ENCODE measurements at places on chromosomes 13 and 19.

- no peak for DNase-seq
Observed at GRCh38 chr19:35704218-35704617, at the start of gene ZBTB32. Gene ZBTB32, plus strand, starts transcription at chr19:35704558. Its CDS starts 10,069 bp downstream, at chr19:35714627.

GRCh38 chr13:30138511-30138910 lies 168.8 kb downstream of the KATNAL1 start:
- no peak for DNase-seq

DNA sequence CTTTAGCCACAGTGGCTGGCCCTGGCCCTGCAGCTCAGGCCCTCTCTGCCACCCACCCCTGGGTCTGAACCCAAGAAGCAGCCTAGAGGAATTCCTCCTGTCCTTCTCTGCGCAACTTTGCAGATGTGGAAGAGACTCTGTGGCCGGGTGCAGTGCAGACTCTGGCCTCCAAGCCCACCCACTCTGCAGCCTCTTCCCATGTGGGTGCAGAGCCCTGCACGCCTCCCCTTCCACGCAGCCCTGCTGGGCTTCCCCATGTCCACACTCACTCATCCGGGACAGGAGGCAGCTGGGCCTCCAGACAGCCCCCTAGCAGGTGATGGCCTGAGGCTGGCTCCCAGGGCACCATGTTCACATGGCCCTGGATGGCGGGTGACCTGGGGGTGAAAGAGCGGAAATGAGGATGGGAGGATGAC lies 2.5 kb downstream of the TEX29 start:
- DNase-seq, result no peak

DNA sequence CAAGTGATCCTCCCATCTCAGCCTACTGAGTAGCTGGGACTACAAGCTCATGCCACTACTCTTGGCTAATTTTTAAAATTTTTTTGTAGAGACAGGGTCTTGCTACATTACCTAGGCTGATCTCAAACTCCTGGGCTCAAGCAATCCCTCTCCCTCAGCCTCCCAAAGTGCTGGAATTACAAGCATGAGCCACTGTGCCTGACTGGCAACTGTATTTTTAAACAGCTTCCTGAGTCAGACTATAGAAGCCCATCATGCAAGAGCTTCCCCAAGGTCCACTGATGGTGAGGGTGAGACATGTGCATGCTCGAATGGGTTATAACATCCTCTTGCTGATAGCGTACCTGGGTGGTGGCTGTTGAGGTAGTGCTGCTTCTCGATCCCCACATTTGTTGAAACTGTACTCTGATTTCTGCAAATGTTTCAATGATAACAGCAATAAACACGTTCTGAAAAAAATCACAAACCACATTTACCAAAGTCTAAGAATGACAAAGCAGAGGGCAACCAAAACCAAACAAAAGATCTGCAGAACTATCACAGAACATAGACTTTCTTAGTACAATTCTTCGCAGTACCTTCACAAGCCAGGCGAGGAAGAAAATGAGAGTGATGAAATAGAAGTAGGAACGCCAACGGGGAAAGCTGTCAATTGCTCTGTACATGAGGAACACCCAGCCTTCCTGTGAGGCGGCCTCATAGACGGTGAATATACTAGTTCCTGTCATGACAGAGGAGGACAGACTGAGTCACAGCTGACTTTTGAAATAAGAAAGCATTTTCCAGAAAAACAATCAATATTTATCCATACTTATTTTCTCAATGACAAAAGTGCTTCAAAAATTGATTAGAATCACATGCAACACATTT lies 124.4 kb downstream of the NALCN start:
- no peak for DNase-seq

GRCh38 chr13:30926781-30927180 lies 5.7 kb upstream of the TEX26 start:
- DNase-seq, result no peak

DNA sequence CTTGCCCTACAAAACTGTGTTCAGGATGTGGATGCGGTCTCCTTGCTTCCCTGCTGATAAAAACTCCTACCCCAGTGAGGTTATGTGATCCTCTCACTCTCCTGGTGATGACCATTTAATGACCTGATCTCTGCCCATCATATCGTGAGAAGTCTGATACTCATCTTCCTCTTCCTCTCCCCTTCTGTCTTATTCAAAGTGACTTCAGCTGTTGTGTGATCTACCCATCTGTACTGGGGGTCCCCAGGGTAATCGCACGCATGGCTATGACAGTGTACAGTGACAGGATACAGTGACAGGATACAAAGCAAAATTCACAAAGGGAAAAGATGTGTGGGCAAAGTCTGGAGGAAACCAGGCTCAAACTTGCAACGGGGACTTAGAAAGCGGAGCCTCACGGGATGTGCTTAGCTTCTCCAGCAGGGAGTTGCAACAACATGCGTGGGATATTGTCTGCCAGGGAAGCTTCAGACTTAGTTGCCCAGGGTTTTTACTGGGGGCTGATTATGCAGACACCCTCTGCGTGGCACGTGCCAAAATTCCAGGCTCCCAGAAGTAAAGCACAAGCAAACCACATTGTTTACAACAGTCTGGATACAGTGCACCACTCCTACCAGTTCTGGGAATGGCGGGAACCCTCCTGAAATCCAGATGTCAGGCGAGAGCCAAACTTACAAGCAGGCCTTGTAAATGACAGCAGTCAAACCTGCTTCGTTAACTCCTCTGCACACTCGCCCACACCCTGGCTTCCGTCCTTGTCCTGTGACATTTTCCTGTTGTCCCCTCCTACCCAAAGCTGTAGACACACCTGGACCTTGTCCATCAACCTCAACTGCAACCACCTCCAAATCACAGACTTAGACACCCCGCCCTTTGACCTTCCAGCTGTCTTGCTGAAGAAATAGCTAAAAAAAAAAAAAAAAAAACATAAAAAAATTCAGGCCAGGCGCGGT lies 18.0 kb upstream of the GARRE1 start:
- no peak for DNase-seq

GRCh38 chr19:13154241-13154778 lies 4.1 kb downstream of the IER2 start:
- peak; percentile 78 for DNase-seq

GRCh38 chr19:35898499-35898809 lies 1.9 kb downstream of the NFKBID start:
- DNase-seq, result no peak

DNA sequence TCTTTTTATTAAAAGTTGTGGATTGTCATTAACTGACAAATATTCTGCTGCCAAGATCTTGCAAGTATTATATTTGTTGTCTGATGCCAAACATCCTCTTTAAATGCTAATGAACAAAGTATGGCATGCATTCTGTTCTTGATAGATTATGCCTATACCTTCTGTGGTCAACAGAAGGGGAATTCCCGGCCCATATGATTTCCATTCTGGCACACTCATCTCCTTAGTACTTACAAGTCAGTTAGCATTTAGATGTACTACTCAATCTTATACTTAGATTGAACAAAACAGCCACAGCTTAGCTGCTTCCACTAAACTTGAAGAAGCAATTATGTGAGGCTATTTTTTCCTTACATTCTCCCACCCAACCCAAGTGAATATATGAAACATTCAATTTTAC lies 246.1 kb upstream of the DACH1 start:
- no peak for DNase-seq

GRCh38 chr19:29635963-29636362 lies 29.3 kb upstream of the PLEKHF1 start:
- DNase-seq, result no peak

DNA sequence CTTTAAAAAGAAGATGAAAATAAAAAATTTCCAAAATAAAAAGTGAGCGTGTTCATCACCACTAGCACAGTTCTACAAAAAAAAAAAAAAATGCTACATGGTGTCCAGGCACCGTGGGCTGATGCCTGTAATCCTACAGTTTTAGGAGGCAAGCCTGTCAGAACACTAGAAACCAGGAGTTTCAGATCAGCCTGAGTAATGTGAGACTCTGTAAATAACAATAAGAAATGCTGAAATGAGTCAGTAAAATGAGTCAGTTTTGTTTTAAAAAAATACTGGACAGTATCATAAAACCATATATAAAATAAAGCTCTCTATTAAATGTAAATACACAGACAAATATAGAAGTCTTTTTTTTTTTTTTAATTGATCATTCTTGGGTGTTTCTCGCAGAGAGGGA lies 30.0 kb downstream of the ZNF91 start:
- no peak for DNase-seq

DNA sequence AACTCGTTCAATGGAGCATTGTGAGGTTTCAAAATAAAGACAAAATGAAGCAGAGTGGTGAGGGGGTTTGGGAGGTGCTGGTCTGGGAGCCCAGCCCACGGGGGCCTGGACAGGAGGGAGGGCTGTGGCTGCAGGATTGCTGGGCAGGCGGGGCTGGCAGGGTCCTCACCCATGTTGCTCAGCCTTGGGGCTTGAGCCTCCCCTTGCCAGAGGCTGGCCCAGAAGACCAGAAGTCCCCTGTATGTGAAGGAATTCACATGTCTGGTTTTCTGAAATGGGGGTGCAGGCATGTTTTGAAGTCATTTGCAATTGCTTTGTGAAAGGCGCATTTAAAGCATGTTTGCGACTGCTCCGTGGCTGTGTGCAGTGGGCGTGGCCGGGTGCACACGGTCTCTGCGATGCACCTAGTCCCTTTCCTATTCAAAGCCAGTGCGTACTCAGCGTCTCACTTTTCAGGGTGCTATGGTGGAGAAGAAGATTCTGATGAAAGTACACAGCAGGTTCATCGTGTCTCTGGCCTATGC lies 2.3 kb downstream of the GRK1 start:
- DNase-seq, result no peak

- DNase-seq, result no peak
Observed at GRCh38 chr13:110073982-110074381, 233.0 kb downstream of the COL4A1 start.

DNA sequence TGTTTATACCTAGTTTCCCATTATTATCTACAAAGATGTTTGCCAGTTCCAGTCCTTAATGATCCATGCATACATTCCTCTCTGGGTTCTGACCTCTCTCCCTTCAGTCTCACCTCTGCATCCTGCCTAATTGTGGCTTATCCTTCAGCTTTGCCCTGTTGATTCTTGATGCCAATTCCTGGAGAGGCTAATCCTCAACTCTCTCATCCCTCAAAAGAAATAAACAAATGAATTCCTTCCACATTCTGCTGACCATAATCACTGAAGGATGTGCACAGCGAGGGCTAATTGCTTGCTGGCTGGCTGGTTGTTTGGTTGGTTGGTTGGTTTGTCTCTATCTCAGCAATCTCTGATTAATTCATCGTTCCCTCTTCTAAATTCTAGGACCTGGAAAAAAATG lies 113.8 kb downstream of the IRS2 start:
- DNase-seq, result no peak

GRCh38 chr19:28633319-28634018 lies 579.5 kb downstream of the UQCRFS1 start:
- DNase-seq, result peak; percentile 25

- no peak for DNase-seq
Observed at GRCh38 chr13:110259651-110260050, 47.3 kb downstream of the COL4A1 start.

- no peak for DNase-seq
Observed at GRCh38 chr13:49566461-49566860, 18.9 kb downstream of the RCBTB1 start.
